Stimulated activated CD8-positive, alpha-beta memory T cell treated with anti-CD3 and anti-CD28 coated beads, Interleukin-2, amount 100 ng/mL, for 48 hours (primary cell): ENCODE measurements at places on chromosomes 1 and 21.

DNA sequence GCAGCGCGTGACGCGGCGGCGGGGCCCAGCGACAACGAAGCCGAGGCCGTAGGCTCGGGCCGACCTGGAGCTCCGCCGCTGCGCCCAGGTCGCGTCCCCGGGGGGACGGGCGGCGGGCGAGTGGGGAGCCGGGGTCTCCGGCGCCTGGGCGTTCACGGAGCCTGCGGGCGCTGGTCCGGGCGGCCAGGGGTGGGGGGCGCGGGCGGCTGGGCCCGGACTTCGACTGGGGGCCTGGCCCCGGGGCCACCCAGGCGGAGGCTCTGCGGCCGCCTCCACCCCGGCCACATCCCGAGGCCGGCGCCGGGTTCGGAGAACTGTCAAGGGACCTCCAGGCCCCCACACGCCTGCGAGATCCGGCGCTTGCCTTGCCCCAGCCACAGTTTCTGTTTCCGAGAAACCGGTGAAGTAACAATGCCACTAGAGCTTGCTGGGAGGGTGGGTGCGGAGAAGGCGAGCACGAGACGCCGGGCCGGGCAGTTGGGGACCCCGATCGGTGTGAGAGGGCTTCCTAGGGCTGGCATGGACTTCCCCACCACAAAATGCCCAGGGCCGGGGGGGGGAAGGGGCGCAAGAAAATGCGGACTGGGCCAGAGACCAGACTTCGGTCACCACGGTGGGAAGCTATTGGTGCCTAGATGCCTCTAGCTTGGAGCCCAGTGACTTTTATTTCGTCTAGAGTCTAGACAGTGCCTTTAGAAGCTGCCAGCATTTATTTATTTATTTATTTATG lies 501 bp downstream of the FBXO6 start:
- DNase-seq, result peak; percentile 50

DNA sequence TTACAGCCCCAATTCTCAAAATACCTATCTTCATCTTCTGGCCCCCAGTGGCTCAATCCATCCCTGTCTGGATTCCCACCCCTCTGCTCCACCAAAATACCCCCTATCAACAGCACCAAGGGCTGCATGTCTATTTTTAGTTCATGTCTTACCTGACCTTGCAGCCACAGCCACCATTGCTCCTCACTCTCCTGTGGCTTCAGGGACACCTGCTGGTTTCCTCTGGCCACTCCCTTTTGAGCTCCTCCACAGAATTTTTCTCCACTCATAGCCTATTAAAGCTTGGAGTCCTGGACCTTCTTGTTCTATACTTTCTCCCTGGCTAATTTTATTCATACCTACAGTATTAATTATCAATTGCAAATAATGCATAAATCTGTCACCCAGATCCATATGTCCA lies 125.3 kb upstream of the NGF start:
- DNase-seq, result no peak

GRCh38 chr21:42208036-42208435 lies 10.9 kb upstream of the ABCG1 start:
- no peak for DNase-seq

- DNase-seq, result no peak
These were observed 509.4 kb downstream of the SMYD3 start for GRCh38 chr1:245997471-245998258.

DNA sequence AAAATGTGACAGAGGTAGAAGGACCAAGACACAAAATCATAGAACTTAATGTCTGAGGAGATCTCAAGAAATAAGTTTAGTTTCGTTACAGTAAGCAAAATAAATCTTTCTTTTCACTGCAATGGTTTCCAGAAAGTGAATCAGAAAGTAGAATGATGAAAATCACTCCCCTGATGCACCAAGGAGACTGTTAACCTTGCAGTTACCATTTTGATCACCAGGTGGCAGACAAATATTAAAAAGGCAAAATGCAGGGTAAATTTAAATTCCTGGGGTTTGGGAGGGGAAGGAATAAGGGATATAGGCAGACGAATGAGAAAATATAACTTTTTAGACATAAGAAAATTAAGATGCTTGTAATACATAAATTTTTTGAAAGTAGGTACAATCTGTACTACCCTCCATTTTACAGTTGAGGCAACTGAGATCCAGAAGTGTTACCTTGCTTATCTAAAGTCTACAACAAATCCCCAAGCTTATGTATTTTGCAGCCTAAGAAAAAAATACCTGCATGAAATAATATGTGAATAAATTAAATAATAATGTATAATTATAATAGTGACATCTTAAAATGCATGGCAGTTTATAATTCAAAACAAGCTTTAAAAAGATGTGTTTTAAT lies 253.2 kb downstream of the CRB1 start:
- DNase-seq, result no peak

GRCh38 chr1:93603601-93604000 lies 78.0 kb downstream of the BCAR3 start:
- no peak for DNase-seq

DNA sequence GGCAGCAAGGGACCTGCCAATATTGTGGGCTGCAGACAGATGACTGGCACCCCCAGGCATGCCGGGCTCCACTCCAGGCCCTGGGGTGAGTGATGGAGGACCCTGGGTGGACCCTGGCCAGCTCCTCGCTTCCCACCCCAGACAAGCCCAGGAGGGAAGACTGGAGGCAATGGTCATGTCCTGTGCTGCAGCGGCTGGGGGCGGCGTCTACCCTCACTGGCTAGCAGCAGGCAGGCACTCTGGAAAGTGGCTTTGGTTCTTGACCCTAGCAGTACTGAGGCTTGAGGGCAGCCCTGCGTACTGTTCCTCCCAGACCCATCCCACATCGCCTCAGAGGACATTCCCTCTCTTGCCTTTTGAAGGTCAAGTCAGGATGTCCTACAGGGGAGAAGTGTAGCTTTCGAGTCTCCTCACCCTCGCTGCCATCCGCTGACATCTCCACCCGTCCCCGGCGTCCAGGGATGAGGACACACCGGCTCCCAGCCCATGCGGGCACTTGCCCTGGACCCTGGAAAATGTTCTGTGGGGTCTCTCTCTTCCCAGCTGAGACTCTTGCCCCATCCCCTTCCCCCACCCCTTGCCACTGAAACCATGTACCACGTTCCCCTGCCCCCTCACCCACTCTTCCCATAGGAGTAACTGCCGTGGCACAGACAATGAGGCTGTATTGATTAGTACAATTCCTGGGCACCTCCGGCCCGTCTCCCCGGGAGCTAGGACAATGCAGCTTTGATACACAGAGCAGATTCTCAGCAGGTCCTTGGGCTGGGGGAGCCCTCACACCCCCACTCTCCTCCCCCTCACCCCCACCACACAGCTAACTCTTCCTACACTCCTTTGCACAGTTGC lies 15.0 kb downstream of the SLC6A9 start:
- no peak for DNase-seq

DNA sequence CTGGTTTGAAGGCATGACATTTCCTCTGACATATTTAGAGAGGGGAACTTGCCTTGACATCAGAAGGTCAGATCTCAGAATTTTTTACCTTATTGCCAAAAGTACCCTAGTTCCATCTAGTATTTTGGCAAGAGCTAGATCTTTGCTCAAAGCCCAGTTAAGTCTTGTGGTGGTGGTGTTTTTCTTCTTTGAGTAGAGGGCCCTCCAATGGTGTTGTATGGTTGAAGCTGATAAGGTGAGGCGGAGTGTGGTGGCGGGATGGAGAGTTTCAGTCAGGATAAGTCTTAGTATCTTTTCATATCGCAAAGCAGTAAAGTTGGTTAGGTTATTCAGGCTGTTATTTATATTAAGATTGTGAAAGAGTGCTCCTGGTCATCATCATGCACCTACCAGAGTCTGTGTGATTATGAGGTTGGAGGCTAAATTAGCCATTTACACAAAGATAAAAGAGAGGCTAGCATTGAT lies 20.1 kb upstream of the MACF1 start:
- no peak for DNase-seq

GRCh38 chr1:32983020-32983419 lies 18.4 kb upstream of the RNF19B start:
- DNase-seq, result no peak

DNA sequence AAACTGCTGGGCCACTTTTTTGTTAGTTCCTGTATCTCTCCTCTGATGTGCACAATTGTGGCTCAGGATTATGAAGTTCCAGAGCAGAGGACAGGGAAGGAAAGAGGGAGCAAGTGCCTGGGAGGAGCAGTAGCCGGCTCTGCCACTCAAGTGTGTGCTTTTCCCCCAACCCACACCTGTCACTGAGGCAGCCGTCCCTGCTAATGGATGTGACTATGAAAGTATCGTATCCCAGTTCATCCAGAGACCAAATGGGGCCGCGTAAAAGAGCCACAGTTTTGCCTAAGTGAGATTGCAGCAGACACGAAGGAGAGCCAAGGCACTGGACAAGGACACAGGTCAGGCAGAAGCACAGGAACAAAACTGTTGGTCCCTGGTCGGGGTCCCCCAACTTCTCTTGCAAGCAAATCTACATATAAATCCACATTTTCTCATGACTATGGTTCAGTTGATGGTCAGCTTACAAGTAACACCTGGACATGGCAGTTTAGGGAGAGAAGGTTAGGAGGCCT lies 204.7 kb downstream of the RHOU start:
- no peak for DNase-seq
